Dorsolateral prefrontal cortex (tissue), 122 donors: ENCODE measurements at places on chromosomes 16 and 17.

DNA sequence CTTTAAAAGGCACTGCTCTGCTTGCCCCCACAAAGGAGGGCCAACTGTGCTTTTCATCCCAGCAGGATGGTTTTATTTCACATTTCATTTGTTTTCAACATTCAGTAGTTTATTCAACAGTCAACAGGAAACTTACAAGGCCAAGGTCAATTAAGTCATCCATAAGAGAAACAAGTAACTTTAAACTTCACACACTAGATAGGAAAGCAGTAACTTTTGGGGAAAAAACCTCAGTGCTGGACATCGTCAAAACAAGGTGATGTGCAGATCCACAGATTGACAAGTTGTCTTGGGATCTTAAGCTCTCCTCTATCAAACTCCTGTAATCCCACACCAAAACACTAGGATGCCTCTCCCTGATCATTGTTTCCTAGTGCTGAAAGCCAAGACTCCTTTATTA lies 18.5 kb downstream of the NFE2L1 start:
- DNase-seq, result no peak

DNA sequence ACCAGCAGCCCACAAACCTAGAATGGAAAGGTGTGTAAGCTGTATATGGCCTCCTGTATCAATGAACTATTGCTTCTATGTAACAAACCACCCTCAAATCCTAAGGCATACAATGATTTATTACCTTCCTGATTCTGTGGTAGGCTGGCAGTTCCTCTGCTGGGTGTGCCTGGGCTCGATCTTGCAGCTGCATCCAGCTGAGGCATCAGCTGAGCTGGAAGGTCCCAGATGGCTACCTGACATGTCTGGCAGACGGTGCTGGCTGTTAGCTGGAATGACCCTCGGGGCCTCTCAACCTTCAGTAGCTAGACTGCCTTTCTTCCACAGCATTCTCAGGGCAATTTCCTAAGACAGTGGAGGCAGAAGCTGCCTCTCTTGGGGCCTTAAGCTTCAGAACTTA lies 152.7 kb downstream of the RAB11FIP4 start:
- no peak for DNase-seq

DNA sequence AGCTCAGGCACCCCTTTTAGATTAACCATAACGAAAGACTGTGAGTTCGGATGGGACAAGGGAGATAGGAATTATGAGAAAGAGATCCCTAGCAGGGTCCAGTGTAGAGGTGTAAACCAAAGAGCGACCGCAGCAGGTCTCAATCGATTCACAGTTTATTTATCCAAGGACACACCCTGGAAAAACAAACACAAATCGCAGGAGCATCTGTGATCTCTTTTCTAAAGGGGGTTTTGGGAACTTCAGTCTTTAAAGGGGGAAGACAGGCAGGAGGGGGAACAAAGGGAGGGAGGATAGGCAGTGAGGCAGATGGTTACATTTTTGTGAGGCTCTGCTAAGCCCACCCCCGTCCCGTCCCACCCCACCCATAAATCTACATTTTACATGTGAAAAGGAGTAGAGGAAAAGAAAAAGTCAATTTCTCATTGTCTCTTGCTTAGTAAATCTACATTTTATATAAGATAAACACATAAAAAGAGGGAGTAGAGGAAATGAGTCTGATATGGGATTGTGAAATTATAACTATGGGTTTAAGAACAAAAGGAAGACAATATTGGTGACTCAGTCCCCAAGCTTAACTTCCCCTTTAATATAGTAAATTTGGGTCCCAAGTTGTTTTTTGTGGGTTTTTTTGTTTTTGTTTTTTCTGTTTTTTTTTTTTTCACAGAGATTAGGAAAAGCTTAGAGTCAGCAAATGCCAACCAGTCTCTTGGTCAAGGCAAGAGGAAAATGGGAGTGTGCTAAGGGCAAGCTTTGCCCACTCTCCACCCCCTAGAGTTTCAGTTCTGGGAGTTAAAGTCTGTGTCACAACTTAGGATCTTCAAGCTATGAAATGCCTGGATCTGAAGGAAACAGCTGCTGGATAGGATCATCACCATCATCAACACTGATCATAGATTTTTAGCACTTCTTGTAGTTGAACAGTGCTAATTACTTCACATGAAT lies 160.9 kb upstream of the CDH5 start:
- DNase-seq, result no peak

DNA sequence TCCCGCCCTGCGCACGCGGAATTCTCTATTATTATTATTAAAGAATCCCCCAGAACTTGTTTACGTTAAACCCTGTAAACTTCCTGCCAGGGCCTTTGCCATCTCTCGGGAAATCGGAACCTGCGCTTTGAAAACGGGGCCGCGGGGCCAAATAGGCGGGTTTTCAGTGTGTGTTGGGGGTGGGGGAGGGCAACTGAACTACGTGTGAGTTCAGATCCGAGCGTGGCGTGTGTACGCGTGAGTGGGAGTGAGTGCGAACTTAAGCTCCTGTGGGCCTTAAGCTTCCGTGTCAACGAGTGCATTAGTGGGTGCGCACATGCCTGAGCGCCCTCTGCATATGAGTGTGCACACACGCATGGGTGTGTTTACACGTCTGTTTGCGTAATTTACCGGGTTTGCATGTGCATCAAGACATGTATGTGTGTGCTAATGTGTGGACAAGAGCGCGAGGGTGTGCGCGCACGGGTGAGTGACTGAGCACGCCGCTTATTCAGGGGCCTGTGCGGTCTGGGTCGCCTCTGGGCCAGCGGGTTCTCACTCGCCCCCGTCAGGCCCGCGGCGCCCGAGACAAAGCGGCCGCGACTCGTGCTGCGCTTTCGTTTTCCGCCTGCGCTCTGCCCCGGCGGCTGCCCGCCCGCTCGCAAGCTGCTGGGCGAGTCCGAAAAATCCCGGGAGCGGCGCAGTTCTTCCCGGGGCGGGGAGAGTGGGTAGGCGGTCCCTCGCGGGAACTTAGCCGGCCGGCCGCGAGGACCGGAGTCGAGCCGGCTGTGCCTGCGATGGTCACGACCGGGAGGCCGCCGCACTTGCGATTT lies 1.2 kb upstream of the FOXF1 start:
- DNase-seq, result no peak

DNA sequence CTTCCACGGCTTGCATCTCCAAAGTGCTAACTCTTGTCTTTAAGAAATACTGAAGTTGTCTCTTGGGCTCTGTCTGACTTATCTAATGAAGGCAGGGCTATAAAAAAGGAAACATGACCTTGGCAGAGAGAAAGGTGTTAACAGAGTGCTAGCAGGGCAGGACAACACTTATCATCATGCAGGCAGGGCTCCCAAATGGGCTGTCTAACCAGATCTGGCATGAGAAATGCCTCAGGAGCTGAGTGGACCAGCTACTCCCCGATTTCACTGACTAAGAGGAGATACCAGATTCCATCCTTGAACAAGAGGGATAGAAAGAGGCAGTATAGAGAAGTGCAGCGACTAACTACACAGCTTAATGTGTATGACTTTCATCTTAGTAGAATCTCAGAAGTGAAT lies 32.6 kb downstream of the PMP22 start:
- no peak for DNase-seq

DNA sequence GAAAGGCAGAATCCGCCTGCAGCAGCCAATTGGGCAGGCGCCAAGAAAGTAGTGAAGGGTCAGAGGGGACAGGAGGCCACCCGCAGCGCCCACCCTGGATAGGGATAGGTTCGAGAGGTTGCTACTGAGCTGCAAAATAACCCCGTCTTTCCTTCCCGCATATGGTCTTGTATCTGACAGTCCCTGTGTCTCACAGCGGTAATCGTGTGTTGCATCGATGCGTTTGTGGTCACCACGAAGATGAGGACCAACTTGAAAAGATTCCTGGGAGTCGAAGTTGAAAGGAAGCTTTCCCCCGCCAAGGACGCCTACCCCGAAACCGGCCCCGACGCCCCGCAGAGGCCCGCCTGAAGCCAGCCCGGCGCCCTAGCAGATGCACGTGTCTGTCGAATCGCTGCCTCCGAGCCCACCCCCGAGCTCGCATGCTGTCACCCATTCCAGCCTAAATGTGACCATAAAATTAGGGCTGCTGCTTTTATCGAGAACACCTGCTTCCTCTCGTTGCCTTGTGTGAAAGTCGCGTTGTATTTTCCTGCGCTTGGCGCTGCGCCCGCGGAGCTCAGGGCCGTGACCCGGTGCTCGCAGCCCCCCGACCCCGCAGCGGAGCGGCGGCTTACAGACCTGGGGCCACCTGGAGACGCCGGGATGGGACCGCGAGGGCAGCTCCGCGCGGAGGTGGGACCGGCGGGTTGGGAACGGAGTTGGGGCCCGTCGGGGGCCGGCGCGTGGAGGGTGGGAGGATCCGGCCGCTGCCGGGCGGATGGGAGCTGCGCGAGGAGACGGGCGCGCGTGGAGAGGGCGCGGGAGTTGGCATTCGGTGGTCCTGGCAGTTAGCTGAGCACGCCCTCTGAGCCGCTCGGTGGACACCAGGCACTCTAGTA lies at the start of gene CMTM2:
TSS of gene CMTM2 (plus strand) at position 813 of the 881 bp plus-strand sequence. CDS start 145 bp downstream, outside the sequence.
- no peak for DNase-seq

DNA sequence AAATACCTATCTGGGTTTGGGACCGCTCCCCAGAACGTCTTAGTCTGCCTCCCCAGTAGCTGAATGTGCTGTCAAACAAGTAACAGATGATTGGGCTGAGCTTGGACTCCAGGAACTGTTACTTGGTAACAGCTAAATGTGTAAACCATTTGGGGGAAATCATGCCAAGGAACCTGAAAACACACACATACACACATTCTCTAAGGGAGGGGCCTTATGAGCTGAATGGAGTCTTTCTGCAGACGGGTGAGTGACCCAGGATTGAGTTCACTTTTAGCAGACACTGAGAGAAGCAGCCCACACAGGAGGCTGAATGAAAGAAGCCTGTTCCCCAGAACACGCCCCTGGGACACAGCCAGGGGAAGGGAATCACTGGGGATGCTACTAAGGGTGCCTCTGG lies 1.6 kb downstream of the ACLY start:
- no peak for DNase-seq

- no peak for DNase-seq
Observed at GRCh38 chr17:42484304-42484703, 25.6 kb downstream of the ATP6V0A1 start.

DNA sequence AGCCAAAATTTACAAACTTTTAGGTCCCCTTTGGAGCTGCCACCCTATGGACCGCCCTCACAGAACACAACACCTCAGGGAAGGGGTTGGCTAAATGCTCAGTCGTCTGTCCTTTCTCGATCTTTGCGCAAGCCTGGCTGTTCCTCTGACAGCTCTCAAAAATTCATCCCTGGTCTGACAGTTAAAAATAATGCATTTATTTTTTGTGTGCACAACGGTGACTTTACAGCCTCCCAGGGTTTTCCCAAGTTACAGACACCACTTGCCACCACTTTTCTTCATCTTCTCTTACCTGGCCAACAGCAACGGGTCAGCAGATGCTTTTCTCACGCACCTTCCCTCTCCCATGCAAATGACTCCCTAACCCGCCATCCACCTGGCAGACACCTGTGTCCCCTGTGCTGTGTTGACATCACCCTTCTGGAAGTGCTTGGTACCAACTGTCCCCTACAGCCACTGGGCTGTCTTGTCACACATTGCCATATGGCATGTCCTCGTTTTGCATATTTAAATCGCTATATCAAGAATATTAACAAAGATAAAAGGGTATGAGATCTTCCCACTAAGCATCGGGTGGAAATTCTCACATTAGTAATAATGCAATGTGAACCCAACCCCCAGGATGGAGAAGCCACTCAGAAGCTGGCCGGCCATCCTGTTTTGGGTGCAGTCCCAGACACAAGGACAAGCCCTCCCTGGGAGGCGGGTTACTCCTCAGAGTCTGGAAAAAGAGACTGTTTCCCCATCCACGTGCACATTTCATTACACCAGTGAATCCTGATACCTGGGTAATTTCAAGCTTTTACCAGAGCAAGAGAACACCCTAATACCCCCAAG lies 187.0 kb downstream of the ZFHX3 start:
- no peak for DNase-seq

DNA sequence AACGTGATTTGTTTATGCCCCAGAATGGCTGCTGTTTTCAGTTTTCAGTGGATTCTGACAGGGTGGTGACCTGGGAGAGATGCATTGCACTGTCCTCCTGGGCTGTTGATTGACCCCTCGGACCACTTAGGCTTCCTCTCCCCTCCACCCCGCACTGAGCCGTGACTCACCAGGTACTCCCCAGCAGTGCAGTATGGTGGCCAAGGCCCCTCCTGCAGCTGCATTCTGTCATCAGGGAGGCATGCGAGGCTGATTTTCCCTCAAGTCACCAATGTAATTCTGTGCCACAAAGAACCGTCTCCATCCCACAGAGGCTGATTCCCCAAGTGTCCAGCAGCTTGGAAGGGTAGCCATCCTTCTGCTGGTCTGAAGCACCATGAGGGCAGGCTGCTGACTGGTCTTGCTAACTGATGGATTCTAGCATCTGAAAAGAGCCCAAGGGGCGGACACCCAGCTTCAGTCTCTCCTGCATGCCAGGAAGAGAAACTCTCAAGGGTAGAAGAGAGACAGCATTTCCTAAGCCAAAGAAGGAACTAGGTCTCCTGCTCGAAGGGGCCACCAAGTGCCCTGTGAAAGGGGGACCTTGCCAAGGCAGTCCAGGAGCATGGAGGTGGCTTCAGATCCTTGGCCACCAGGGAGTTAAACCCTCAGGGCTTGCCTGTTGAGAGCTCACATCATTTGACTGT lies 148.1 kb downstream of the SOCS1 start:
- no peak for DNase-seq

DNA sequence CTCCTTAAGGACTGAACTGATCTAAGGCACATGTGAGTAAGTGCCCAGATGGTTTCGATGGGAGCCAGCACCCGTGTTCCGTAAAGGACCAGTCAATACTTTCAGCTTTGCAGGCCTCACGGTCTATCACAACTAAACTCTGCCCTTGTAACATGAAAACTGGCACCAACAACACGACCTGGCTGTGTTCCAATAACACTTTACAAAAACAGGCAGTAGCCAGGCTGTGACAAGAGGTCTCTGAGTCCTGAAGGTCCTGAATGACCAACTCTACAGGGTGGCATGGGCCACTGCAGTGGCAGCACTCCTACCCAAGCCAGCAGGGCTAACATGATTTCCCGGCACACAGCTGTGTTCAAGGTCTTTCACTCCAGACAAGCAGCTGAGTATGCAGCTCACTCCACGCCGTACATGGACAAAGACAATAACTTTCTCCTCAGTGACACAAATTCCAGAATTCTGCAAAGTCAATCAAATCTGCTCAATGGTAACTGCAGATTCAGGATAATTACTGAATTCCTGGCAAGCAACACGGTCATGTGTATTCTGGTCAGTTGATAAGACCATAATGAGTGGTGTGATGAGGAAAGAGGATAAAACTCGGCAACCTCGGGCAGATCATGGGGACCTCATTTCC lies 15.3 kb downstream of the NPLOC4 start:
- DNase-seq, result no peak
